ENCODE measurements at places on chromosomes 7 and 10.

DNA sequence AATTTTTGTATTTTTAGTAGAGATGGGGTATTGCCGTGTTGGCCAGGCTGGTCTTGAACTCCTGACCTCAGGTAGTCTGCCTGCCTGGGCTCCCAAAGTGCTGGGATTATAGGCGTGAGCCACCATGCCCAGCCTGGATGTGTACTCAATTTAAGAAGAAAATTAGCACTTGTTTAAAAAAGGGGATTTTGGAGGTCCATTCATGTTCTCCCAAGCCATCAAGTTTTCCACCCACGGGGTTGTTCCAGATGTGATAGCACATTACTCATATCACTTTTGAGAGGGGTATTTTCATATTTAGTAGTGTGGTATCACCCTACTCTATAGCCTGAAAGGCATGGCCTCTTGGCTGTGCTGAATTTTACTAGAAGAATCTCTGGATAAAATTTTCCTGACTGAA is 10.5 kb upstream of the SLC26A3 start:
- DNase-seq, result no peak

GRCh38 chr7:4681886-4682620 is at the start of gene FOXK1:
Gene FOXK1 (plus strand): TSS chr7:4682295. CDS start chr7:4682309, 14 bp downstream.
- peak; percentile 69 for DNase-seq

- DNase-seq, result no peak
Measured at GRCh38 chr10:130432271-130432670, 296.1 kb downstream of the GLRX3 start.

- no peak for DNase-seq
Measured at GRCh38 chr7:116779216-116779615, 83.2 kb upstream of the CAPZA2 start.

Data from activated gamma-delta T cell (primary cell).